CD4-positive, alpha-beta T cell treated with Interleukin-10 for 1 hour (primary cell): ENCODE measurements at places on chromosomes 4 and X.

- no peak for DNase-seq
These were observed 25.2 kb downstream of the UBQLN2 start for GRCh38 chrX:56588397-56589188.

- no peak for DNase-seq
These were observed 1147.6 kb upstream of the PCDH10 start for GRCh38 chr4:132001542-132001941.

DNA sequence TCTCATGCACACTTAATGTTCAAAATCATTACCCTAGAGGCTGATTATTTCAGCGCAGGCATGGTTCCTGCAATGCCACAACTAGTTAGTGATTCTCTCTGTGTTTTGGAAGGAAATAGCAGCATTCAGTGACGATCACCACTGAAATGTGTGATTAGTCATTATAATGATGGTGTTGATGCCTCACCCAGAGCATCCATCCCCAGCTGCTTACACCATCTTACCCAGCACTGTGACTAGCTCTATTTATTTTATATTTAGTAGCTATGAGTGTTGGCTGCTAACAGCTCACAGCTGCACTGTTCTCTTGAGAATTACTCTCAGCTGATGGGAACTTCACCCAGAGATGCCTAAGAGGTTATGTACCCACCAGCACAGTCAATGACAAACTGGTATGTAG, 60.5 kb upstream of the TSPAN7 start:
- DNase-seq = no peak

DNA sequence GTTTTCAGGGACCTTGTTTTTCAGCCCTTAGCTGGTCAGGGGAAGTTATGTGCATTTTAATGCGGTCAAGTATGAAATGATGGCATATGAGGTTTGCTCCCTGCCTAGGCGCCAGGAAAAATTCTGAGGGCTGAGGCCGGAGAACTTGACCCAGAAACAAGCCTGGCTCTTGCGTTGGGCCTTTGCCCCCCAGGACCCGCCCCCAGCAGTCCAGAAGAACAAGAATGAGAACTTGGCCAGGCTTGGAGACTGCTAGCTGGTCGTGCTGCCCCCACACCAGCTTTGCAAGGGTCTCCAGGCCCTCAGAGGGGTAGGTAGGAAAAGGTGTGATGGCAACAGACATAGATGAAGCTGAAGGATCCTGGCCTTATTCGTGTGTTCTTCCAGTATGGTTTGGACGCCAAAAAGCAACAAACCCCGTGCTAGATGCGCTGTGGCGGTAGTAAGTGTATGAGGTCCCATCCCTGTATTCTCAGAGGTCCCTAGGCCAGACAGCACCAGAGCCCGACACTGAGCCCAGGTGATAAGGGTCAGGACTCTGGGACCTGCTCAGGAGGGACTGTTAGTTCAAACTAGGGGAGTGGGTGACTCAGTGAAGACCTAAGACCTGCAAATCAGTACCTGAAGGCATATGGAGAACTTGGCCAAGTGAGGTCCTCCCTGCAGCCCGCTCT, 10.5 kb downstream of the NKX3-2 start:
- no peak for DNase-seq

GRCh38 chrX:15465347-15465746, 27.8 kb downstream of the PIR start:
- DNase-seq = no peak

DNA sequence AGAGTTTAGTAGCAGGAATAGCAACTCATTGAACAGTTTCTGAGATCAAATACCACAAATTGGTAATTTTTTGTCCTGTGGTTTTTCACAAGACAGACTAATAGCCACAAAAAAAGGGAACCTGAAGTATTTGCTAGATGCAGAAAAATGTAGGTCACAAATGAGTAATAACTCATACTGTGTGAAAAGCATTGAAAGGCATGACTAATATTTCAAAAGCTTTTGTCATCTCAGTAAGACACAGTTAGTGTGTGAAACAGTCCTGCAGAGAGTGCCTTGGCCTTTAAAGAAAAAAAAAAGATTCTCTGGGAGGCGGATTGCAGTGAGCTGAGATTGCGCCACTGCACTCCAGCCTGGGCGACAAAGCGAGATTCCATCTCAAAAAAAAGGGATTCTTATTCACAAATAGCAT, 31.4 kb upstream of the SLC25A31 start:
- no peak for DNase-seq

DNA sequence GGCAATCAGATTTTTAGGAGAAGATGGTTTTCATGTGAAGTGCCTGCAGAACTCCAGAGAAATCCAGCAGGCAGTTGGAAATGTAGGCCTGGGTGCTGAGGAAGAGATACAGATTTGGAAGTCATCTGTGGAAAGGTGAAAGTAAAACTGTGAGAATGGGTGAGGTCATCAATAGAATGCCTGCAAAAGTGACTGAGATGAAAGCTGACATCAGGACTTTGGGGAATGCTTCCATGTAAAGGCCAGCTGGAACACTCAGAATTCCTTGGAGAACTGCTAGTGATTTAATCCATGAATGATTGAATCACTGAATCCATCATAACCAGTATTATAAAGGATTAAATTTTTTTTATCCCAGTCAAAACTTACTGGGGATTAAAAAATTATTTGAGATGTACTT, 124.5 kb upstream of the GIMD1 start:
- no peak for DNase-seq

GRCh38 chr4:4386736-4387392, at the start of gene NSG1:
NSG1 (plus strand) TSS chr4:4387102; CDS start chr4:4387630, 528 bp downstream.
- peak; percentile 32 for DNase-seq

DNA sequence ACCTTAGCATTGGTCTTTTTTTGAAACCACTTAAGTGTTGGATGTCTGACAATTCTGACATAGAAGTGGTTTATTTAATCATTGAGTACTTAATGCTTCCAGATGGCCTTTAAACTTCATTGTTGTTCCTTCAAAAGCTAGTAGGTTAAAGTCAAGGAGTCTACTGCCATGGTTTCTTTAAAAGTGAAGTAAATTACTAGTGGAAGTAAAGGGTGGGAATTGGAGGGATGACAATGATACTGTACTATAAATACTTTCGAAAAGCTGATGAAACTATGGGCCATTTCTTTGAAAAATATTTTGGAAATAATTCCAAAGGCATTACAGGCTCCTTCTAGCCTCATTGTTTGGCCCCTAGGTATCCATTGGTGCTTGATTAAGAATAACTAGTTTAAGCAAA, 51.9 kb downstream of the ATP10D start:
- no peak for DNase-seq

DNA sequence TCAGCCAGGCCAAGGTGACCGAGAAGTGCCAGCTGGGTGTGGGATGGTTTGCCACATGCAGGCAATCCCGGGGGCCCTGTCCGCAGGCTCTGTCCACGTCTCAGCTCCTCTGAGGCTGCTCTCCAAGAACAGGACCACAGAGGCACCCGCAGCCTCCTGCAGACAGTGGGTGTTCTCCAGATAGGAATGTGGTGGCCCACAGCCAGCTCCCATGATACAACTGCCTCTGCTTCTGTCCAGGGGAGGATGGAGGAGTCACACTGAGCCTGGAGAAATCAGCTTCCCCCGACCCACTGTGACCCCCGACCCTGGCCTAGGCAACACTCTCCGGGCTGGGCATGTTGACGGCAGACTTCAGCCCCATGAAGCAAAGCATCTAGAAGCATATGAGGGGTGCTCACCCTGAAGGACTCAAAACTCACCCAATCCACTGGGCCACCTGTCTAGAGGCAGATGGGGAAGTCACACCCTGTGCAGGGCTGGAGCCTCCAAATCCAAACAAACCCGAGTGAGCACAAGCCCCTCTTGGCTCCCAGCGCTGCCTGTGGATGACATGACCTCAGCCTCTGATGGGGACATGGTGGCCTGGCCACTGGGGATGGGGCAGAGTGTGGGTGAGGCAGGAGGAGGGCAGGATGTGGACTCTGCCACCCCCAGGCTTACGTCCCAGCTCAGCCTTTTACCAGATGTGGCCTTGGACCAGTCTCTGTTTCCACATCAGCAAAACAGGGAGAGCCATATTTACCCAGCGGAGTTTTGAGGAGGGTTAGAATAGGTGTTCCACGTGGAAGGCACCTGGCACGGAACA, 102.3 kb downstream of the PSAPL1 start:
- DNase-seq = no peak

DNA sequence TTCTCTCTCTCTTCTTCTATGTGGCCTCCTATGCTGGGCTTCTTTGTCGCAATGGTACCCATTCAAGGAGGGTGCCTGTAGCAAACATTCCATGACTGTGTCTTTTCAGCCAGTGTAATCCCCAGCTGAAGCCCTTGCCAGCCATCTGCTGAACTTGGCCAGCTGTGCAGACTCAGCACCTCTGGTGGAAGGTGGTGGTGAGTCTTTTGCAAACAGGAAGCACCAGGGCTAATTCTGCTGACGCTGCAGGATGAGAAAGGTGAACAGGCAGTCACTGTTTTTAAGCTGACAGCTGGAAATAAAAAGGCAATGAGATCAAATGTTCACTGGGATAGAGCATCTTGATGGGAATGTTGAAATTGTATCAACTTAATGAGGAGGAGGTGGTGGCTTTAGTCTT, 298.7 kb upstream of the CLNK start:
- peak; percentile 16 for DNase-seq
